ENCODE measurements at places on chromosomes 7 and 10.

DNA sequence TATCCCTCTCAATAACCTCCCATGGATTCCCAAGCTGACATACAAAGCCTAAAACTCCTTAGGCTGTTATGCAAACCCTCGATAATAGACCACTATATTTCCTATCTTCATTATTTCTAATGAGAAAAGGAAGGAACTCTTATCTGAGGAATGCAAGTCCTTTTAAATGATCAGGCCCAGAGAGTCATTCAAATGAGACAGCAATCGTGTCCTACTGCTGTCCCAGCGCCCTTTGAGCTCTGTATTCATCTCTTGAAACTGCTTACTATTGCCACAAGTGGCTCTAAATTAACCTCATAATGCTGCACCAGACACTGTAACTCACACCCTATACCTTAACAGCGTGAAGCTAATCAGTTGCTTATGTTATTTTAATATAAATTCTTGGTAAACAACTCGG, 182.1 kb upstream of the NAMPT start:
- DNase-seq: no peak

GRCh38 chr7:113652501-113652900, 266.3 kb downstream of the PPP1R3A start:
- DNase-seq: no peak

- no peak for DNase-seq
Observed at GRCh38 chr7:20276705-20277472, 53.8 kb upstream of the ITGB8 start.

DNA sequence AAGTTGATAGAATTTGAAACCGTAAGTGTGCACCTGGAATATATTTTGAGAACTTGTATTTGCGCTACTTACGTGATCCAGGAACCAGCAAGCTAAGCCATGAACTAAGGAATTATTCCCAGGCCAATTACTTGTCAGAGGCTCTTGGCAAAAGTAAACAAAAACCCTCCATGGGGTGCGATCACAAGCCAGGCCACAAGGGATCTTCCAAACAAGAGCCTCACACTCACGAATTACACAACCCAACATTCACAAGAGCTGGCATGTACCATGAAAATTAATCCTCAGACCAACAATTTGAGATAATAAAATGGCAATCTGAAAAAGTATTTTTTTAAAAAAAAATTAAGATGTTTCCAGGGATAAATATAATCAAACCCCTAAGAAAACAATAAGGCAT, 467.0 kb upstream of the AKR1E2 start:
- DNase-seq: no peak

DNA sequence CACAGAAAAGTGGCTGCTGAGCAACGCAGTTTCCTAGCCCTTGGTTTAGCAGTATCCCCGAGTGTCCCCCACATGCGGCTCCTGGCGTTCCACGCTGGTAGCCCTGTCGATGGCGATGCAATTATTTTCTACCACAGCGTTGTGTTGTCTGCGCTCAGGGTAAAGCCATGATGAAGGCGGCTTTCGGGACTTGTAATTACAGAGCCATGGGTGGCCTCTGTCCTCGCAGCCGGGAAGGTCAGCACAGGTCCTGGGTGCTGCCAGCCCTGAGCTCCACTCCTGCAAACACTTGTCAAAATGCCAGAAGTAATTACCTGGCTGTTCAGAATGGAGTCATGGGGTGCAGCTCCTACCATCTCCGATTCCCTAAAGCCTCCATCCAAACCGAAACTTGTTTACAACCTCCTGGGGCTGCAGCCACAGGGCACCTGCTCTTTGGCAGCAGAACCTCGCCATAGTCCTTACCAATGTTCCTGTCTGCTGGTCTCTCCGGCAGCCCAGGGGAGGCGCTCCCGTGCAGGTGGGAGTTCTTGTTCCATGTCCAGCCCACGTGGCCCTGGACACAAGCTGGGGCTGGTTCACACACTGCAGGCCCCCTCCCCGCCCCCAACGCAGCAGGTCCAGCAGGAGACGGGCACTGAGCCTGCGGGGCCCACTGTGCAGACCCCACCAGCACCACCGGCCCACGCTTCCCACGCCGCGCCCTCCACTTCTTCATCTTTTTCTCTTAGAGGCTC, 512.6 kb downstream of the PTPRN2 start:
- no peak for DNase-seq

- no peak for DNase-seq
Observed at GRCh38 chr10:114708717-114709335, 50.8 kb upstream of the ABLIM1 start.

- DNase-seq: no peak
Observed at GRCh38 chr7:108650467-108650866, 80.8 kb downstream of the DNAJB9 start.

GRCh38 chr10:34717429-34717828, 97.7 kb downstream of the PARD3 start:
- no peak for DNase-seq

DNA sequence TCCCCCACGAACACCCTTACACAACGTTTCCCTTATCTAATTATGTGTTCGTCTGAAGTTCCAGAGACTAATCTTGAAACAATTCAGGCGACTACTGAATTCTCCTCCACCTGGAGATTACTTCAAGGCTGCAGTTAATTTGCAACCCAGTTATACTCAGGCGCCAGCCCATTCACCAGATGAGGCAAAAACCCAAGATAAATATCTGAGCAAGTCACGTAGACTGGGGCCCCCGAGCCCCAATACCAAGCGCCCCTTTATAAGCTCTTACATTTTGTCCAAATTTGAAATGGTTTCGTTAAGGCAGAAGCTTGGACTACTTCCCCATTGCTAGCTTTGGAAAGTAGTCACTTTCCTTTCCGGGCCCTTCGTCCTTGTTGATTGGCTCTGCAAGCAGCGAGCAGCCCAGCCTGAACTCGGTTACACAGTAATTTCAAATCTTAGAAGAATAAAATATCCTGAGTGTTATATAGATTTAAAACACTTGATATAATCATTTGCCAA, 1.2 kb downstream of the TPK1 start:
- peak; percentile 29 for DNase-seq

- no peak for DNase-seq
Observed at GRCh38 chr7:35487841-35488240, 207.1 kb downstream of the HERPUD2 start.

- DNase-seq: no peak
Observed at GRCh38 chr7:22179442-22179879, 177.5 kb downstream of the RAPGEF5 start.

- no peak for DNase-seq
Observed at GRCh38 chr10:44963772-44964633, 4.4 kb downstream of the RASSF4 start.

- DNase-seq: peak; percentile 13
Observed at GRCh38 chr10:51832652-51833383, 133.4 kb upstream of the CSTF2T start.

DNA sequence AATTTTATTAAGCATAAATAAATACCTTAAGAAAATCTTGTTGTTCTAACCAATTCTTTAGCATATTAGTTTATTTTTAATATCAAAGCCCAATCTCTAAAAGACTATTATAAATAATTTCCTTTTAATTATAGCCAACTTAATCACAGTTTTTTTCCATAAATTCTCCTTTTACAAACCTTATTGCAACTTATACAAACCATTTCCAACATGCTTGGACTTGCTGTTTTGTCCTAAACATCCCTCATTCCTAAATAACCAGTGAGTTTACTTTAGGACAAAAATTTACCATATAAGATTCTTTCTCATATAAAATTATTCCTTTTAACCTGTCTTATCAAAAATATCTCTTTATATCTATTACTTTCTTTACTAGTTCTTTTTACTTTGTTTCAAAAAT, 25.2 kb upstream of the LSM8 start:
- no peak for DNase-seq

DNA sequence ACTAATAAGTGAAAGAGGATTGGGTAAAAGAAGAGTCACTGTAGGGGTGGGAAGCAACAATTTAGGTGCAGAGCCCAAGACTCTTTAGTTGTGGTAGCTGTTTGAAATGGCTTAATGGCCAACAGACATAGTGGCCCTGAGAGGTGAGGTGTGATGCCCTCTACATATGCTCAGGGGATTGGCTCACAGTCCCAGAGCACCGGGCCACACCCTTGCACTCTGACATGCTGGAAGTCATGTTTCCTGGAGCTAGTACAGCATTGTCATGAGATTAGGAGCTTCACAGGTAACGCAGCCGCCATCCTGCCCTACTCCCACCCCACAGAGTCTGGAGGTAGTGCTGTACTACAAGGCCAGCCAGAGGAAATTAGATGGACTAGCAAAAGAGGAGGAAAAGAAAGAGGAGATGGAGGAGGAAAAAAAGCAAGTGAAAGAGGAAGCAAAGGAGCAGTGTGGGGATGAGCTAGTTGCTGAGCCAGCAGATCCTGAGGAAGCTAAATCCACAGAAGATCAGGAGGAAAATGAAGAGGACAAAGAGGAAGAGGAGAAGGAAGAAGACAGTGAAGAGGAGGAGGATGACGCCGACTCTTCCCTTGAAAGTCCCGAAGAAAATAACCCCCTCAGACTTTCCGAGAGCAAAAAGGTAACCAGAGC, 14.8 kb upstream of the FLNC start:
- DNase-seq: no peak

DNA sequence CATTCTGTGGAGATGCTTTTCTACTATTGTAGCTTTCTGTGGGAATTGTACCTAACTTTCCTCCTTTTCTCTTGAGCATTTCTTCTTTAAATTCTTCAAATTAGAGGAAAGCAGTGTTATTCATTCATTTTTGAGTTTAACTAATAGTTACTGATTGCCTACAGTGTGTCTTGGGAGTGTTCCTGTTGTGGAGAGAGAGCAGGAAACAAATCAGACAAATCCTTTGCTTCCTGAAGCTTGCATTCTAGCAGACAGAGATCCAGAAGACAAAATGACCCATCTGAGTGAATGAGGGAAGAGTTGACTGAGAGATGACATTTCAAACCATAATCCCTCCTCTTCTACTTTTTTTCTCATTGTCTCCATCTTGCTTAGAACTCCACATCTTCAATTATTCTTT, 170.4 kb downstream of the SUGCT start:
- DNase-seq: no peak

DNA sequence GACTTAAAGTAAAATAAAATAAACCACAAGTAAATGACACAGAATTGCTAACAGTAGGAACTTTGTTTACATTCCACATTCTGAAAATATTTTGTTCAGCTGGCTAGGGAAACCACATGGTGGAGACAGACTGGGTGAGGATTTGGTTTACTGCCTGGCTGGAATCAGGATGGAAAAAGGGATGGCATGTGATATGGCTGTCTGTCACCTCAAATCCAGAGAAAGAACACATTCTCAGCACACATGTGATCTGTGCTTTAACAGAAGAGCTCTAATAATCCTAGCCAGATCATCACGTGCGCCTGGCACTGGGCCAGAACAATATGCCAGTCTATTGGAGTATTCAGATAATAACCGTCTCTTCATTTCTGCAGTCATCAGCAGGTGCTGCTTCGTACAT, 90.9 kb upstream of the PIP4K2A start:
- no peak for DNase-seq

DNA sequence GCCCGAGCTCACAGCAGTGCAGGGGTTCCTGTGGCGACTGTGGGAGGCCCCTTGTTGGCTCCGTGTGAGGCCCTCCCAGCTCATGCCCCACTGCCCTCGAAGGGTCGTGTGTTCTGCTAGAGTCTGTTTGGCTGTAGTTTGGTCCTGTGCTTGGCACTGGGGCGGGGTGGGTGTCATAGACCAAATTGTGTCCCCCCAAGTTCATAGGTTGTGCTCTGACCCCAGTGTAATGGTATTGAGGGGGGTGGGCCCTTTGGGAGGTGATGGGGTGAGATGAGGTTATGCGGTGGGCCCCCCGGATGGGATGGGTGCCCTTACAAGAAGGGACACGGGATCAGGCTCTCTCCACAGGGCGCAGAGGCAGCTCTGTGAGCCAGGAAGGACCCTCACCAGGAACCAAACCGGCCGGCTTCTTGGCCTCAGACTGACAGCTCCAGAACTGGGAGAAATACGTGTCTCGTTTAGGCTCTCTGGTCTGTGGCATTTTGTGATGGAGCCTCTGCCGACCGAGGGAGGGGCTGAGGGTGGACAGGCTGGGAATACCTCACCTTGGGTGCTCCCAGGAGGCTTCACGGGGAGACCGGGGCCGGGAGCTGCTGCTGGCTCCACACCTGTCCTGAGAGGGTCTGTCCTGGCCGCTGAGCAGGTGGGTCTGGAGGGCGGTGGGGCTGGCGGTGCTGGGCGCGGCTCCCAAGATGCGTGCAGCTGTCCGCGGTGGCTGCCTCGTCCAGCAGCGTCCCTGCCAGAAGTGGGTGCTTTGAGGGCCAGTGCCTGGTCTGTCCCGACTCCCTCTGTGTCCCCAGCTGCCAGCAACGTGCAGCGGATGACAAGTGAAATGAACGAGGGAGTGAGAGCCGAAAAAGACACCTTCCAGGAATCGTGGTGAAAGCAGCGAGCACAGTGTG, 89.4 kb downstream of the INPP5A start:
- peak; percentile 3 for DNase-seq

DNA sequence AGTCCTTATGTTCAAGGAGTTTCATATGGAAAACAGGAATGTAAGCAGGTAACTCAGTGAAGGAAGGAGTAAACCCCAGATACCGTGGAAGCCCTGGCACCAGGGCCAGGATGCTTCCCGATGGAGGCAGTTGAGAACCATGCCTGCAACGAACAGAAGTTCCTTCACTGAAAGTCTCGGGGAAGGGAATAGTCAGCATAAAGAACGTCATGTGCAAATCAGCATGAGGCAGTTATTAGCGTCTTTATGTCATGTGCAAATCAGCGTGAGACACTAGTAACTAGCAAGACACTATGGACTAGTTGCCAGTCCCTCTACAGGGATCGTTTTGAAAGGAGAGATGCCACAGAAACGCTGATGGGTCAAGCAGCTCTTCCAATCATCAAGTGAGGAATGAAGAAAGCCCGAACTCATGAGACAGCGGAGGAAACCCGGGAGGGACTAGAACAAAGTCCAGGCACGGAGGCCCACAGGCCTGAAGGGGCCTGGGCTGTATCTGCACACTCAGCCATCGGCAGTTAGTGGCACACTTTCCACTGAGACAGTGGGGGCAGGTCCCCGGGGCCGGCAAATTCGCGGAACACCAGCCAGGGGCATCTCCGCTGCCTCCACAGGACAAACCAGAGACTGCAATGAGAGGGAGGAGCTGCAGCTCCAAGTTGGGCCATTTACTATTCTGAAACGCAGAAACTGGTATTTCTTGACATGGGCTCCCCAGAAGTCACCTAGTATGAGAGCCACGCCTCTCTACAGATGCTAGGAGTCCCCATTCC, 109.6 kb downstream of the SFMBT2 start:
- DNase-seq: no peak

DNA sequence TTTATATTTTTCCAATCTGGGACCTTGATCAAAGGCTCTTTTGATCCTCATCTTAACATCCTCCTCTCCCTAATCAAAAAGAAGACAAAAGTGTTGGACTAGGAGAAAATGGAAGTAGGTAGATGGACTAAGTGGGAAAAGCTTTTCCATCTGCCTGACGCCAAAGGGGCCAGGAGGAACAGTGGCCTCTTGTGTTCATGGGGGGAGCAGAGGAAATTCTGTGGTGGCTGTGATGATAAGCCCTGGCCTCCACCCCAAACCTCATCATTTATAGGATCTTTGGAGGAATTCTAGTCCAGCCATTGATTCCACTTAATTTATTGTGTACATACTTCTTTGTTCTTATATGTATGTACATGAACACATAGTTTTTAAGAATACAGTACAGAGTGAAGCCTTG, 21.7 kb downstream of the ZNF365 start:
- DNase-seq: no peak
